ENCODE measurements at places on chromosomes 2 and 18. TPM values are rescaled to one million over a fixed set of nuclear protein-coding genes. Genes with fewer than 3 reads are reported as not detected.
A peak's percentile ranks its signal among the peaks of the same experiment; 100 is the strongest.

- H3K4me1 ChIP-seq = no peaks in the 10 kb centered on the region
- H3K27ac ChIP-seq = no peak overlapping the region
- H3K4me3 ChIP-seq = no peak overlapping the region
- DNase-seq = no peak
- H3K27me3 ChIP-seq = no peaks in the 10 kb centered on the region
Measured at GRCh38 chr2:127606625-127607398, 39.1 kb upstream of the GPR17 start.

DNA sequence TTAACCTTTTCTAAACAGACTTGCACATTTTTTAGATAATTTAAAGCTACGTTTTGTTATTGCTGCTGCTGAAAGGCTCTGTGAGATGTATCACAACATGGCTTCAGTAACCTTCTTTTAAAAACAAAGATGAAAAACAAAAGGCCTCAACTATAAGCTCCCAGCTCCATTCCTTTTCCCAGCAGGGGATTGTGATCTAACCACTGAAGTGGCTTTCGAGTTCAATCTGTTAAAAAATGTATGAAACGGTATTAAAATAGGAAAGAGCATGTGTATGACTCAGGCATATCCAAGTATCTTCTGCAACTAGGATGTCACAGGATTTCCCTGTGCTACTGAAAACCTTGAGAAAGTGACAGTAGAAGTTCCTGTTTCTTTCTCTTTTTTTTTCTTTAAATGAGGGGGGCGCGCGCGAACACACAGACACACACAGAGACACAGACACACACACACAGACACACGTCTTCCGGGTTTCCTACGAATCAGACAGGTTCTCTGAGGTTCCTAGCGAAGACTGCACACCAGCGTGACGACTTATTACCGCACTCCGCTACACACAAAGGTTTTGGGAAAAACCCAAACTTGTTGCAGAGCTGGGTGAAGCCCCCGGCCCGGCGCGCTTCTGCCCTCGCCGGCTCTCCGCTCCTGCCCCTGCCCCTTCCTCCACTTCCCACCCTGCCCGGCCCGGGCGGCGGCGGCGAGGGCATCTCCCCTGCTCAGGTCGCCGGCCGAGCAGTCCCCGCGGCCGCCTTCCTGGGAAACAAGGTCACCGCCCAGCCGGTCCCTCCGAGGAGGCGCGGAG lies 86.8 kb downstream of the RBMS1 start:
- peaks cover 69% of the 10 kb centered on the region for H3K4me1 ChIP-seq
- H3K36me3 ChIP-seq = no peaks in the 10 kb centered on the region
- H3K27ac ChIP-seq = peak overlapping the region; percentile 94
- H3K4me3 ChIP-seq = peak overlapping the region; percentile 91

- no peak overlapping the region for H3K27ac ChIP-seq
- DNase-seq = no peak
- H3K36me3 ChIP-seq = no peaks in the 10 kb centered on the region
- no peaks in the 10 kb centered on the region for H3K27me3 ChIP-seq
Measured at GRCh38 chr2:13607139-13607538, 890.4 kb downstream of the TRIB2 start.

Gene HOXD12
- total RNA-seq = not detected

GRCh38 chr2:37588316-37588777 lies 83.1 kb downstream of the CDC42EP3 start:
- H3K27me3 ChIP-seq = no peaks in the 10 kb centered on the region
- DNase-seq = no peak
- H3K36me3 ChIP-seq = no peaks in the 10 kb centered on the region
- peaks cover 44% of the 10 kb centered on the region for H3K4me1 ChIP-seq
- no peak overlapping the region for H3K27ac ChIP-seq
- H3K4me3 ChIP-seq = no peak overlapping the region

GRCh38 chr2:127818241-127818640 lies 7.3 kb upstream of the WDR33 start:
- no peak overlapping the region for H3K27ac ChIP-seq
- H3K36me3 ChIP-seq = no peaks in the 10 kb centered on the region
- no peak overlapping the region for H3K4me3 ChIP-seq
- H3K27me3 ChIP-seq = no peaks in the 10 kb centered on the region
- H3K4me1 ChIP-seq = no peaks in the 10 kb centered on the region

Gene MAPRE3
- 46.7 TPM for total RNA-seq

- no peak overlapping the region for H3K27ac ChIP-seq
- H3K4me3 ChIP-seq = no peak overlapping the region
Measured at GRCh38 chr18:9278028-9278427, 56.5 kb upstream of the TWSG1 start.

Gene RIOK3
- 51.1 TPM for total RNA-seq

DNA sequence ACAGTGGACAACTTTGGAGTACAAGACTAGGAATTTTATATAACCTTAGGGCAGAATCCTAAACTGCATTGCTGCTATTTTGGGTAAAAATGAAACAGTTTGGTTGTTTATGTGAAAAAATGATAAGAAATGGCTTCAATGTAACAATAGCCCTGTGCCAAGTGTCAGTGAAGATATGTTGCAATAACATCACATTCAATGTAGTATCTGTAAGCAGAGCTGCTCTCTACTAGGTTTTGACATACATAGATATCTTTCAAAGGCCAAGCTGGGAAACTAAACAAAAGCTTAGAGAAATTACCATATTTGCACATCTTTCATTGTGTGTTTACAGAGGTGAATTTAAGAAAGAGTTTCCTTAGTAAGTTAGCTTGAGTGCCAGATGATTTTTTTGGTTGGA lies 135.0 kb upstream of the DOK6 start:
- no peaks in the 10 kb centered on the region for H3K4me1 ChIP-seq
- DNase-seq = no peak
- H3K27ac ChIP-seq = no peak overlapping the region
- H3K27me3 ChIP-seq = no peaks in the 10 kb centered on the region
- H3K36me3 ChIP-seq = no peaks in the 10 kb centered on the region

DNA sequence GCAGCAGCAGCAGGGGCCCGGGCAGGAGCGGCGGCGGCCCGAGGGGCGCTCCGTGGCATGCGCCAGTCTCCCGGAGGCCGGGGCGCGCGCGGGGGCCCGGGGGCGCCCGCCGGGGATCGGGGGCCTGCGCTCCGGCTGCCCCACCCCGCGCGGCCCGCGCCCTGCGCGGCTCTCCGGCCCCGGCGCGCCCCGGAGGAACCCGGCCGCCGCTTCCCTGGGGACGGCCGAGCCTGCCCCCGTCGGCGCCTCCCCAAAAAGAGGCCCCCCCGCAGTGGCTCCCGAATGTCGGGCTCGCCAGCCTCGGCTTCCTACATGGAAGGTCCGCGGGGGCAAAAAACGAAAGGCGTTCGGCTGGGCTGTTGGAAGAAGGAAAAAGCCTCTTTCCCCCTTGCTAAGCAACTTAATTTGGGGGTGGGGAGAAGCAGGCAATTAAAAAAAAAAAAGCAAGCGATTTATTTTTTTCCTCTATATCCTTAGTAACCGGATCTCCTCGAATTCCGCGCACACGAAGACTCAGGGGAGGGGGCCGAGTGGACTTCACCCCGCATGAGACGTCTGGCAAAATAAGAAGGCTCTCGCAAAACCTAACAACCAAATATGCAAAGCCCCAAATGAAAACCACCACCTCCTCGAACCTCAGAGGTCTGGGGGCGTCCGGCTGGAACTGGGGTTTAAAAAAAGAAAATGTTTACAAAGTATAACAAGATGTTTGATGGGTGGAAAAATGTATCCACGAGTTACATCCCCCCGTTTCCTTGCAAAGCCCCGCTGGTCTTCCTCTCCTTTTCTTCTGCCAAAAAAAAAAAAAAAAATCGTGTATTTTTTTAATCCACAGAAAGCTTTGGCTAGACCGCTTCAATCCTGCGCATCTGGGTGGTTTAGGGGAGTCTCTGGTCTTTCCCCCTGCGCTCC lies at the start of gene SMAD7:
SMAD7 (minus strand) TSS at position 430 of the 912 bp plus-strand sequence. CDS start 541 bp downstream, outside the sequence.
- peak within 1 kb of the TSS; percentile 98 for H3K27ac ChIP-seq
- no peaks in the 10 kb centered on the region for H3K27me3 ChIP-seq
- peaks cover 50% of the 10 kb centered on the region for H3K4me1 ChIP-seq
- H3K4me3 ChIP-seq = peak within 1 kb of the TSS; percentile 90
- peak; percentile 77 for DNase-seq

- H3K36me3 ChIP-seq = no peaks in the 10 kb centered on the region
- DNase-seq = no peak
Measured at GRCh38 chr2:127220768-127221527, 849 bp upstream of the CYP27C1 start.

Gene CTIF
- total RNA-seq = 82.8 TPM

GRCh38 chr2:226885769-226886435 lies 50.0 kb downstream of the RHBDD1 start:
- no peak overlapping the region for H3K4me3 ChIP-seq
- no peaks in the 10 kb centered on the region for H3K27me3 ChIP-seq
- H3K27ac ChIP-seq = no peak overlapping the region
- no peaks in the 10 kb centered on the region for H3K36me3 ChIP-seq

GRCh38 chr2:8263901-8264300 lies 418.0 kb upstream of the ID2 start:
- no peak overlapping the region for H3K4me3 ChIP-seq
- H3K27ac ChIP-seq = no peak overlapping the region
- no peaks in the 10 kb centered on the region for H3K27me3 ChIP-seq
- no peaks in the 10 kb centered on the region for H3K36me3 ChIP-seq
- DNase-seq = no peak

Gene MPHOSPH10
- total RNA-seq = 29.3 TPM

Gene PDCL3
- total RNA-seq = 18.9 TPM
